ENCODE measurements at places on chromosomes 12 and 14.
A peak's percentile ranks its signal among the peaks of the same experiment; 100 is the strongest.

GRCh38 chr12:127570793-127571360 lies 696.1 kb upstream of the TMEM132C start:
- no peak for DNase-seq

GRCh38 chr14:63642229-63642611 lies 549 bp upstream of the WDR89 start:
- DNase-seq, result peak; percentile 61

- DNase-seq, result no peak
Observed at GRCh38 chr14:50967790-50968189, 23.5 kb upstream of the PYGL start.

- DNase-seq, result no peak
Observed at GRCh38 chr12:89235189-89235993, 116.9 kb downstream of the DUSP6 start.

DNA sequence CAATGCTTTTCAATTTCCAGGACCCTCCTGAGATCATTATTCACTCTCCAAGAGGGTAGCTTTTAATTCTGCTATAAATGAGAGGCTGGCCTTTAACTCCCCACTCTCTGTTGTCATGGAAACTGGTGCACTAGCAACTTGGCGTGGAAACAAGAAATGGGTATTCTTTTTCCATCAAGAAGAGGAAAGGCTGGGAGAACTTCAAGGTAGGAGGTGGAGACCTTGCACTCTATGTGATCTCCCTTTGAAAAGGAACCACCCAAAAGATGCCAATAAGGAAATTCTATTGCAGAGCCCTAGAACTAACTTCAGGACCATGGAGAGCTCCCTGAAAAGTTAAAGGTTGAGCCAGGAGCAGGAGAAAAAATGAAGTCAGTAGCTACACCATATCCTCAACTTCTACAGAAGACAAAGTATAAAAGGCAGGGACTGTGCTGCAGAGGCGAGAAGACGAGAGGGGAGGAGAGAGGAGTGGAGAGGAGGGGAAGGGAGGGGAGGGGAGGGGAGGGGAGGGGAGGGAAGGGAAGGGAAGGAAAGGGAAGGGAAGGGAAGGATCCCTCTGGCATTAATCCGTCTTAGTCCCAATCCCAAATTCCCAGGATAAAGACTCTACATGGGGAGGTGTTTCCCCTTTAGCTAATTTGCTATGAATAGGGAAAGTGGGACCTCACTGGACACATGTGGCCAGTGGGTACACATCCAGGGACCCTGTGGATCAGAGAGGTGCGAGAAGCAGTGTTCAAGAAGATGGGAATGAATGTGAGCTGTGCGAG lies 46.7 kb upstream of the FICD start:
- DNase-seq, result no peak

GRCh38 chr12:107539196-107539939 lies 146.2 kb upstream of the PWP1 start:
- no peak for DNase-seq

DNA sequence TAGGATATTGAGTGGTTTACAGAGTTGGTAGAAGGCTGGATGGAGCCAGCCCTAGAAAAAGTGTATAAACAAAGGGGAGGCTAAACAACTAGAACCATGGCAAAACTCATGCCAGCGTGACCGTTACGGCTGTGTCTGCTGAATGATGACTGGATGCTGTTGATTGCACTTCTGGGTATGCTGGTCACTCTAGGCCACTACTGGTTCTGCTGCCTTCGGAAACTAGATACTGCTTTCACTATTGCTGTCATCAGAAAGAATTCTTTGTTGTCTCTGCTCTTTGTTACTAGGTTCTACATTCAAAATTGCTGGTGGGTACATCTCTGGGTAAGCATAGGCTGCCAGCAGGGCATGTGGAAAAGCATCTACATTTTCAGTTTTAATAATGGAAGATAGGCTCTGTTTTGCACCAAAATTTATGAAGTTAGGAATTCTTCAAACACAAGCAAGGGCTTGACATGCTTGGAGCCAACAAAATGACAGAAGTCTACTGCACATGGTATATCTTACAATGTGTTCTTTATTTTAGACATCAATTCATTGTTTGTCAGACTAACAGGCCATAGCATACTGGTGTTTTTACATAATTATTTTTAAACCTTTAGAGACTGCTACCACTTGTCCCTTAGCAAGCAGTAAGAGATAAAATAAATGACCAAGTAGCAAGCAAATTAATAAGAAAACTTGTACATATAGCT lies 15.4 kb downstream of the MON2 start:
- no peak for DNase-seq

All from stimulated activated CD4-positive, alpha-beta T cell treated with anti-CD3 and anti-CD28 coated beads, TNF-alpha, amount 100 ng/mL, for 1 hour (primary cell).